ENCODE measurements at places on chromosomes 4 and X.
A peak's percentile ranks its signal among the peaks of the same experiment; 100 is the strongest.

GRCh38 chr4:155789391-155789790, 30.6 kb downstream of the GUCY1B1 start:
- DNase-seq, result no peak

- DNase-seq, result peak; percentile 26
Measured at GRCh38 chrX:43835559-43835958, 46.7 kb downstream of the MAOB start.

DNA sequence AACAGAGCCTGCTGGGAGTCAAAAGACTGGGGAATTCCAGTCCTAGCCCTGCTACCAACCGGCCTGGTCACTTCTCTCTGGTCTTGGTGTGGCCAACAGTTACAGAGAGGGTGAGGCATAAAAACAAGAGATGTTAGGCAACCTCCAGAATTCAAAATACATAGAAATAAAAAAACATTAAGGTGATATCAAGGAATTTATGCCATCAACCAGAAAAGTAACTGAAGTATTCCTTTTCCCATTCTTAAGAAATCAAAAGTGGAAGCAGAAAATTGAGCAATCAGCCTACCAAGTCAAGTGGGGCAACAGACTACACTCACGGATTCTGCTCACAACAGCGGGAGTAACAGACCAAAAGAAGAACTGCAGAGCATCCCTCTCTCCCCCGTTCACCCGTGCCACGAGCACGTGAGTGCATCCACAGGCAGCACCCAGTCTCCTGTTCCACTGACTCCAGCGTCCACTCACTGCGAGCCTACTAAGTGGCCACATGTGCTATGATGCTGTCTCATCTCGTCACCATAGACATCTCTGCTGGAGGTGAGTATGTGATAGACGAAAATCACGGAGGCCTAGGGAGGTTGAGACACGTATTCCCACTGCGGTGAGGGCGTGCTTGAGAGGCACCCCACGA, 29.3 kb downstream of the AFAP1 start:
- no peak for DNase-seq

DNA sequence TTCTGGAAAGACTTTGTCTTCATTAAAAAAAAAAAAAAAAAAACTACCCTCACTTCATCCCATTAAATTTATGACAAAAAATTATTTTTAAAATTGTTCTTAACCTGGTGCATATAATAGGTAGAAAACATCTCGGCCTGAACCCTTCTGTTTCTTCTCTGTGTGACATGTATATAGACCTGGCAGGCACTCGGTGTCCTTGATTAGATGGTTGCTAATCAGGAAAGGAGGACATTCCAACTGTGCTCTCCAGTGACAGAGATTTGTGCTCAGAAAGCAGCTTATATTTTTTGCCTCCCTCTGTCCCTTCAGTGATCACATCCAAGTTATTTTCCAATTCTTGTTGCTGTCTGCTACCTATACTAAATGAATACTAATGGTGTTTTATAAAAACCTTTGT, 355.6 kb downstream of the CBLL2 start:
- DNase-seq, result no peak

GRCh38 chrX:27751976-27752375, 55.8 kb upstream of the MAGEB10 start:
- DNase-seq, result no peak

DNA sequence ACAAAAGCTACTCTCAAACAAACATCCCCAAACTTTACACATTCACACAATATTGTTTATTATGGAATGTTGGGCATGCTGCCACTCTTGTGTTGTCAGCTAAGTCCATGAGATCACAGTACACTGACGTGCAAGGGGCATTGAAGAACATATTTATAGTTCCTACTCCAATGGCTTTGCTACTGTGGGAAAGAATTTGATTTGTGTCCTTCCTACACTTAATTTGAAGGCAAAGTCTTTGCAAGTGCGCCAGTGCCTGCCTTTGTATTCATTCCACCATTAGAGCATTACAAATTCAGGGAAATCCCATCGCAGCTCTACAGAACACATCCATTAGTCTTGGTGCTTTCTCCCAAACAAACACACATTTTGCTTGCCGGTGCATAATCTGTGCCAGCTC, 45.4 kb upstream of the FTHL17 start:
- no peak for DNase-seq

DNA sequence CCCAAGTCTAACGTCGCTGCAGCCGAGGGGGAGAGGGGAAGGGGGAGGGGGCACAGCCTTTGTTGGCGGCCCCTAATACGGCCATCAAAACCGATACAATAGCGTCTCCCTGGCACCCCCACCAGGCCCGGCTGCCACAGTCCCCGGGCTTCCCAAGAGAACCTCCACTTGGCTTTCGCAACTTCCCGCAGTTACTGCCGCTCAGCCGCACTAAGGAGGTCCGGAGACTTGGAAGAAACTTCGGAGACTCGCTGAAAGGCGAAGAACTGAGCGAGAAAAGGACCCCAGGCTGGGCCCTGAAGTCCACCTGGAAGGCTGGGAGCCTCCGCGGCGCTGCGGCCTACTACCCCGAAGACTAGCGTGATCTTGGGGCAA, 2.8 kb downstream of the NKX6-1 start:
- DNase-seq, result no peak

- peak; percentile 59 for DNase-seq
Measured at GRCh38 chr4:98662626-98663225, 4.3 kb upstream of the TSPAN5 start.

GRCh38 chrX:151859481-151859880, 53.2 kb upstream of the MAGEA4 start:
- DNase-seq, result no peak

DNA sequence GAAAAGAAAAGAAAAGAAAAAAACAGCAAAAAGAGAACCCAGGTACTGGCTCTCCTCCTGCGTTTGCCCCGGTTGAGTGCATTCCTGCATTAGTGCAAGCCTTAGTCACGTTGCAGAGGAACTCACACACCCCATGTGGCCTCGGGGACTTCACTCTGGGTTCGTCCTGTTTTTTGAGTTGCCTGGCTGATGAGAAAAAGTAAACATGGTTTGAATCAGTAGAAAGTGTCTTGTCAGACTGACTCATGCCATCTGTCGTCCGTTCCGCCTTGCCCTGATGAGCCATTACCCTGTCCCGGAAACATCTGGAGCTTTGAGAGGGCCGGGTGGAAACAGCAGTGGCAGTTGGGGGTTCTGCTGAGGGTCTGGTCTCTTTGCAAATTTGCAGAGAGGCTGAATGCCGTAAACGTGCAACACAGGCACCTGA, 16.3 kb downstream of the CD99 start:
- peak; percentile 100 for DNase-seq

- DNase-seq, result no peak
Measured at GRCh38 chrX:153636716-153637115, 10.3 kb upstream of the DUSP9 start.

GRCh38 chrX:17994429-17994828, 133.3 kb upstream of the RAI2 start:
- no peak for DNase-seq

GRCh38 chr4:118881512-118882146, 7.0 kb upstream of the SYNPO2 start:
- DNase-seq, result no peak

DNA sequence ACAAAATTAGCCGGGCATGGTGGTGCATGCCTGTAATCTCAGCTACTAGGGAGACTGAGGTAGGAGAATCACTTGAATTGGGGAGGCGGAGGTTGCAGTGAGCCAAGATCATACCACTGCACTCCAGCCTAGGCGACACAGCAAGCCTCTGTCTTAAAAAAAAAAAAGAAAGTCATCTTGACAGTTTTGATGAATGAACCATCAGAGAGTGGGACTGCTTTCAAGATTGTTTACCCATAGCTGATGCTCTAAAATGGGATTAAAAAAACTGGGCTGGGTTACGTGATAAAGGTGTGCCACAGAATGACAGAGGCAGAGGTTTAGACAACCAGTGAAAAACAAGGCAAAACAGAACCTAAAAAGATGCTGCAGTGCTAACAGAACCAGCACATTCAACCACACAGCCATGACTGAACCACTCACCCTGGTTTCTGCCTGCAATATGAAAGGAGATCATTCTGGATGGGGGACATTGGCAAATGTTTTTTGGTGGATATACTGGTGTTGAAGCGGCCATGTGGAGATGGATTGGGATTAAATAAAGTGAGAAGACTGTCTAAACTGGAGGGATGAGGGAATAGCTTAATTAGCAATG, 22.2 kb downstream of the GPAT3 start:
- no peak for DNase-seq

GRCh38 chr4:168710353-168710946, 213.6 kb downstream of the PALLD start:
- DNase-seq, result peak; percentile 24

GRCh38 chrX:104112326-104112951, at the start of gene ZCCHC18:
ZCCHC18 (plus strand) TSS chrX:104112523; CDS start chrX:104114112, 1,589 bp downstream.
- DNase-seq, result peak; percentile 71

DNA sequence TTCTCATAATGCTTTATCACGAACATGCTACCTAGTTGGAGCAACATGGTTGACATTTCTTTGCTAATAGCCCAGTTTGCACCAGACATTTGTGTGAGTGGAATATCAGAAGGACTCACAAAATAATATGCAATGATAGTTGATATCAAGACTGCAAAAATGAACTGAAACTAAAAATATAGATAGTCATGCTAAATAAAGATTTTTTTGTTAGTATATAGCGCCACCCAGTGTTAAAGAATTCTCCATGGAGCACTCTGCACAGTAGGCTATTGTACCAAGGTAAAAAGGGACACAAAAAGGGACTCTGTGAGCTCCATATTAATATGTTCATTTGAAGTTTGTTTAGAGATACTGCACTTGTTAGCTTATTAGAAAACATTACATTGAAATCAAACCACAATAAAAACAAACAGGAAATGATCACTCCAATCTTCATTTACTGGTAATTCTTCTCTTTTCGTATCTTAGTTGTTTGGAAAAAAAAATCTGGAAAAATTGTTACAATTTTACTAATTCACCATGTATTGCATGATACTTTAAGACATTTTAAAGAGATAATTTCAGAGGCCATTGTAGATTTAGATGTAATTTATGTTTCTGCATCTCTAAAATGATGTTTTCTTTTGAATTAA, 1509.6 kb downstream of the ADGRL3 start:
- DNase-seq, result peak; percentile 62

GRCh38 chr4:114729068-114729738, 130.6 kb downstream of the UGT8 start:
- no peak for DNase-seq

DNA sequence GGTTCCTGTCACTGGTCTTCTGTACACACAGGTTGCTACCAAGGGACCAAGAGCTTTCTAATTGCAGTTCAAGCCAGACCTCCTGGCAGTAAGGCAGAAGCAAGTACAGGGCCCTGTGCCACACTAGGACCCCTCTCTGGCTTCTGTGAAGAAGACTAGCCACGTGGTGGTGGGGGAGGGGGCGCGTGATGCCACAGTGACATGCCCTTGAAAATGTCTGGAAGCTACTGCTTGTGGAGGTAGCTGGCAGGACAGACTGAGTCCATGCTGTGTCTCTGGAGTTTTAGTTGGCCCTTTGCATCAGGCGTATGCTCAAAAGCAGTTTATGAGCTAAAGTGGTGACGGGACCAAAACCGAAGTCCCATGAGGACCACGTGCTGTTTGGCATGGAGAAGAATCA, 50.9 kb downstream of the RTL5 start:
- DNase-seq, result no peak
